ENCODE measurements at places on chromosomes 4 and X.

GRCh38 chrX:153468008-153468580 is 2.3 kb downstream of the HAUS7 start:
- no peak for DNase-seq

DNA sequence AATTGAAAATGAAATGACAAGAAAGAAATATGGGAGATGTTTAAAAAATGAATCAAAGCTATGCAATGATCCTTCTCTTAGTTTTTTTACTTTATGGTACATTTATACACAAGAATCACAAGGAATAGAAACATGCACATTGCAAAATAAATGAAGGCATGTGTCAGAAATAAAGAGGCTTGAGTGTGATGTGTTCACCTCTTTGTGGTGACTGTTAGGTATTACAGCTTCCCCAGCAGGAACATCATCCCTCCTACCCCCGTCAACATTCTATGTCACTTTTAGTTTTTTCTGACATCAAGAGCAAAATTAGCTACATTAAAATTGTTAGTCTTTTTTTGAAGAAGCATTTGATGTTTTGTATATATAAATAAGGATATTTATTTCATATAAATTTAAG is 214.8 kb downstream of the SLC4A4 start:
- no peak for DNase-seq

DNA sequence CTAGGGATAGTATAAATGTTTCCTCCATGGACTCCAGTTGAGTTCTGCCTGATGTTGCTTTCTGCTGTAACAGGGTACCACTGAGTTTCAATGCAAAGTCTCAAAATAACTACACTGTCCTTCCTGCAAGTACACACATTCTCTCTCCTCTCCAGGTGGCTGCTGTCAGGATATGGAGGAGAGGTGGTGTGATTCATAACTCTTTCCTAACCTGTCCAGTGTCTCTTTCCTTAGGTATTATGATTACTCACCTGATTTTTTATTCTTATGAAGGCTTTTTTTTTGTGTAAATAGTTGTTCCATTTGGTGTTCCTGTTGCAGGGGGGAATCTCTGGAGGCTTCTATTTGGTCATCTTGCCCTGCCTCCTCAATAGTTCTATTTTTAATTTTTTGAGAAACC is 39.8 kb upstream of the POF1B start:
- DNase-seq: no peak

DNA sequence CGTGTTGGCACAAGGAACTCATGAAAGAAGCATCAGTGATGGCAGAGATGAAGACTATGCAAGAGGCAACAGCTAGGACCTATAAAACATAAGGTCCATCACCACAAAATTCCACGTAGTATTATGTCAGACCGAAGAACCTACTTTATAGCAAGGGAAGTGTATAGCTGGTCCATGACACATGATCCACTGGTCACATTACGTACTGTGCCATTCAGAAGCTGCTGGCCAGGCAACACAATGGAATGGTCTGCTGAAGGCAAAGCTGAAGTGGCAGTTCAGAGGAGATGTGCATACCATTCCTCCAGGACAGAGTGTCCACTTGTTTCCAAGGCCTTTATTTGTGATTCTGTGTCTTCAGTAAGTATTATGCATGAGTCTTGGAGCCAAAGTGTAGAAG is 215.5 kb upstream of the UGT8 start:
- no peak for DNase-seq

- no peak for DNase-seq
Observed at GRCh38 chr4:129146639-129147038, 50.7 kb downstream of the C4orf33 start.

GRCh38 chr4:3721627-3722026 is 44.6 kb upstream of the ADRA2C start:
- DNase-seq: no peak

DNA sequence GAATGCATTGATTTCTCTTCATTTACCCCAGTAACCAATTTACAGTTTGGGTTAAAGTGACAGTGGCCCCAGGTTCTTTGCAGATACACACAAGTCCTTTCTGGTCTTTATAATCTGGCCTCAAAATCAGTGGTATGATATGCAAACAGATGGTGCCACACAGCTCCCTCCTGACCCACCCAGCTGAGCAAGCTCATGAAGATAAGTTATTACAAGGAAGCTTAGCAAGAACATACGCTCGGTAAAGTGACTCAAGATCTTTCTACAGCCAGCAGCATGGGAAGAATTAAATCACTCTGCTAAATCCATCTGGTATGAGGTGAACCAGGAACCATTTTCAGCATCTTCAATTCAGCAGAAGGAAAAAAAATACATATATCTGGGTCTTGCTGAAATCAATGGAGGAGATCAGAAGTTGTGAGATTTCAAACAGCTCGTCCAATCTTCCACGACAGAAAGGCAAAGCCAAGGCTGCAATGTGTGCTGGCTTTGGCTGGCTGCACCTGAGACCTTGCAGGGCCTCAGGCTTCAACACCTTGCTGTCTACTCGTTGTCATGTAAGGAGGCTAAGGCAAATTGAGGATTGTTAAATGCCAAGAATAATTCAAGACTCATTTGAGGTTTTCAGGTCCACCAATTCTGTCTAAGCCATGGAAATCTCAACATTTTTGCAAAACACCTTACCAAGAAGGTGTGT is 28.2 kb downstream of the SEL1L3 start:
- DNase-seq: no peak

- DNase-seq: no peak
Observed at GRCh38 chr4:15075875-15076274, 73.6 kb downstream of the CPEB2 start.

- DNase-seq: no peak
Observed at GRCh38 chrX:30217465-30217864, 2.1 kb downstream of the MAGEB2 start.

DNA sequence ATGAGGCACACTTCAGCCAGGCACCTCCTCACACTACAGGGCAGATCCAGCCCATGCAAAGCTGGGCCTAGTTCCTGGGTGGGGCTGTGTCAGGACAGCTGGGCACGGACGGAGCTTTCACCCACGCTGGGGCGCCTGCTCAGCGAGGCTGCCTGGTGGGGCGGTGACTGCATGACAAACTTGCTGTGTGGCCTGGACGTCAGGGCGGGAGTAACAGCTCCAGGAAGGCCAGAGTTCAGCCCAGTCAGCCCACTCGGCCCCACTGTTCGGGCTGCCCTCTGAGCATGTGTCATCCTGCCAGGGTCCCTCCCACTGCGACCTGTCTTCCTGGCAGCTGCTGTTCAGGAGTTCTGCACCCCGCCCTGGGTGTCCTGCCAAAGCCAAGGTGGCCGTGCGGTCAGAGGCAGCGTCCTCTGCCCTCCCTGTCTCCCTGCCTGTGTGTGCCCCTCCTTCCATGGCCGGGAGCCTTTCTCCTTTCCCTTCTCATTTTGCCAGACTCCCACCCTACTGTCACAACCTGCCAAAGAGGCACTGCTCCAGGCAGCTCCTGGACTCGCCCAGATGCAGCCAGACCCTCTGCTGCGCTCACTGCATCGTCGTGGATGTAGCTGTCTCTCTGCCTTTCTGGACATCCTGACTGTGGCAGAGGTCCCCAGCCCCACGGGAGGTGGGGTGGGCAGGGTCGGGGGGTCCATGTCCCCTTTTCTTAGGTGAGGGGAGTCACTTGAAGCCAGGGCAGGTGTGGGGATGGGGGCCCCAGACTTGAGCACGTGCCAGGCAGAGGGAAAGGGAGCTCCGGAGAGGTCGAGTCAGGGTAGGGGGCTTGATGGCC is 33.0 kb upstream of the KIAA0232 start:
- DNase-seq: no peak

GRCh38 chrX:11733614-11734013 is 24.4 kb upstream of the MSL3 start:
- no peak for DNase-seq

DNA sequence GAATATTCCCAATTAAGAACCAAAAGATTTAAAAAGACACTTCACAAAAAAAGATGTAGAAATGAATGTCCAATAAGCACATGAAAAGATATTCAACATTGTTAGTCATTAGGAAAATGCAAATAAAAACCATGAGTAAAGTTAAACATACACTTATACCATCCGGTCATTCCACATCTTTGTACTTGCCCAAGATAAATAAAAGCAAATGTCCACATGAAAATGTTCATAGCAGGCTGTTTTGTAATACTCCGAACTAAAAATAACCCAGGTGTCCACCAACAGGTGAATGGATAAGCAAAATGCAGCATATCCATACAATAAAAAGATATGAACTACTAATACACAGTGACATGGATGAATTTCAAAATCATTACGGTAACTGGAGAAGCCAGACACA is 28.6 kb upstream of the ZCCHC4 start:
- DNase-seq: no peak

- DNase-seq: no peak
Observed at GRCh38 chr4:36508394-36508793, 227.0 kb downstream of the DTHD1 start.

- no peak for DNase-seq
Observed at GRCh38 chr4:3703343-3703676, 62.9 kb upstream of the ADRA2C start.

DNA sequence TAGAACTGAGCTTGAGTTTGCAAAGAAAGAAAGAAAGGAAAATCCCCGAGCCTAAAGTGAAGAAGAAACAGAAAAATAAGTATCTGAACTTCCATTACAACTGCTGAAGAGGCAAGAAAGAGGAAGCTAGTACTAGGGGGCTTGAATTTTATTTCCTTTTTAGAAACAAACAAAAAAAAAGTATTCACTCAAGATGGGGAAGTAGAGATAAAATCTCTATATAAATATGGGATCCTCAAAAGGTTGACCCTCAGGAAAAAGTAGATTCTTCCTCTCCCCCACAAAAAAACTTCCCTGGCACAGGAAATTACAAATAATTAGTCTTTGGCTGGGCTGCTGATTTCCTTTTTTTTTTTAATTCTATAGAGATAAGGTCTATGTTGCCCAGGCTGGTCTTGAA is 16.0 kb downstream of the LRBA start:
- DNase-seq: no peak

DNA sequence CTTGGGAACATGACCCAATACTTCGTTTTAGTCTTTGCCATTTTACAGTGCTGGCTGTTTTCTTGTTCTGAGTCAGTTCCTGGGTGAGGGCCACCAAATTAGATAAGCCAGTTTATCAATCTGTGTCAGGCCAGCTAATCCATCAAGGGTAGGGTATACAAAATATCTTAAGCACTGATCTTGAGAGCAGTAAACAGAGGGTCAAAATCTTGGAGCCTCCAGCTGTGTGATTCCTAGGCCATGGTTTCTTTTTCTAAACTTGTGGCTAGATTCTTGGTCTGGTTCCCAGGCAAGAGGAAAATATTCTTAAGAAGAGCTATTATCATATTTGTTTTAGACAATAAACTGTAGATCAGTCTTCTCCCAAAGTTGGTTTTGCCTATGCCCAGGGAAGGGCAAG is 1396.6 kb upstream of the PABPC4L start:
- no peak for DNase-seq

- no peak for DNase-seq
Observed at GRCh38 chr4:102447413-102447812, 53.7 kb upstream of the NFKB1 start.

DNA sequence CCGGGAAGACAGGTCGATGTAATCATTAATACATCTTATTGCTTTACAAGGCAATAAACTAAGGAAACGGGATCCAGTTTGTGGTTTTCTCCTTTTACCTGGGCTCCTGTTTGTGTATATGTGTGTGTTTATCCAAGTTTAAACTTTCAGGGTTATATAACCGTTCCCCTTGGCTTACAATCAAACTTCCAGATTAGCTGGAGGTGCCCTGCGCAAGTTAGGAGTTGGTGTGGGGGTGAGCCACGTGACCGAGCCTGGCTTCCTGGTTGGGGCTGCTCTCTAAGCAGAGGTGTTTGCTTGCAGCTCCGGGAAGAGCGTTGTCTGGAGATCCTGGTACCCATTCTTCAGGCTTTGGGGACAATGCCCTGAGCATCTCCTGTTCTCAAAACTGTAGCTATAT is 129.2 kb downstream of the FHDC1 start:
- no peak for DNase-seq

DNA sequence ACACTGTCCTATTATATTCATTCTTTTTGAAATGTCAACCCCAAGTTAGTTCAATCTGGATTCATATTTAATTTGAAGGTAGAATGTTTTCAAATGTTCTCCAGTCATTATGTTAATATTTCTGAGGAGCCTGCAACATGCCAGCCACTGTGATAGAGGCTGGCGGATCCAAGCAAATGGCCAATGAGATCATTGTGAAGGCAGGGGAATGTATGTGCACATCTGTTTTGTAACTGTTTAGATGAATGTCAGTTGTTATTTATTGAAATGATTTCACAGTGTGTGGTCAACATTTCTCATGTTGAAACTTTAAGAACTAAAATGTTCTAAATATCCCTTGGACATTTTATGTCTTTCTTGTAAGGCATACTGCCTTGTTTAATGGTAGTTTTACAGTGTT is 1.6 kb downstream of the CXCL1 start:
- DNase-seq: no peak

DNA sequence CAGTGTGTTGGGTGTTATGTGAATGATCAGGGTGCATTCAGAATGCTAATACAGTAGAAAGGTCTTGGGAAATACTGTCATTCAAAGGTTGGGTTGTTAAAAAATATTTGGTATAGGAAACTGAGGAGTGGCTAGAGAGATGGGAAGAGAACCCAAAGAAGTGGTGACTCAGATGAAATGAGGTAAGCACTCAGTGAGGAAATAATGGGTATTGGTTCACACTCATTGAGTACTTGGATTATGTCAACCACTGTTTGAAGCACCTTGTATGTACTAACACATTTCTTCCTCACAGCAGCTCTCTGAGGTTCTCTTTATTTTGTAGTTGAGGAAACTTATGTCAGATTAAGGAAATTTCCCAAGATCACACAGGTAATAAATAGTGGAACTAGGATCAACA is 40.8 kb upstream of the NUDT6 start:
- no peak for DNase-seq

DNA sequence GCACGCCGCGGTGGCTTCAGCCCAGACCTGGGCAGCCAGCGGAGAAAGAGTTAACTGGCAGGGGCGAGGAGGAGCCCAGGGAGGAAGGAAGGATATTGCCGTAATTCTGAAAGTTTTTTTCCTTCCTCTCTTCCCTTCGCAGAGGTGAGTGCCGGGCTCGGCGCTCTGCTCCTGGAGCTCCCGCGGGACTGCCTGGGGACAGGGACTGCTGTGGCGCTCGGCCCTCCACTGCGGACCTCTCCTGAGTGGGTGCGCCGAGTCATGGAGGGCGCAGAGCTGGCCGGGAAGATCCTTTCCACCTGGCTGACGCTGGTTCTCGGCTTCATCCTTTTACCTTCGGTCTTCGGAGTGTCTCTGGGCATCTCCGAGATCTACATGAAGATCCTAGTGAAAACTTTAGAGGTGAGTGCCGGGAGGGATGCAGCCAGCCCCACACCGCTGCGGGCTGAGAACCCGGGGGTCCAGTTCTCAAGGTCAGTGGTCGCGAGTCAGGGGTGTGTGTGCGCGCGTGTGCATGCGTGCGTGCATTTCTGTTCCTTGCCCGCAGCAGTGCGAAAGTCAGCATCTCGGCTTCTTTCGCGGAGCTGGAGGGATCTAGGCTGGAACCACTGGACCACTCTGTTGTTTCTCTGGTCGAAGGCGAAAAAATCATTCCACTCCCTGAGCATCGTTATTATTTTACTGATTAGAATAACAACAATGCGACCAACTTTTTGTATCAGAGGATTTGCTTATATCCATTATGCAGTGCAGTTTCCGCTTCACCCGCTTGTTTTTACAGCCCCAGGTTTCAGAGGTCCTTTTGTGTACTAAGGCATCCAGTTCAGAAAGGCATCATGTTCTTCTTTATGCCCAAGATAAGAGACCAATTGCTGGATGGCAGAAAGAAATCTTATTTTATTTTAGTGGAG is 709 bp downstream of the GPAT3 start:
- DNase-seq: no peak
